ENCODE measurements at places on chromosomes 7 and 10.

GRCh38 chr10:10716972-10717371 lies 300.7 kb upstream of the CELF2 start:
- no peak for DNase-seq

- no peak for DNase-seq
These were observed 67.3 kb downstream of the VWA2 start for GRCh38 chr10:114306116-114306973.

GRCh38 chr7:54545241-54545563 lies 3.0 kb downstream of the VSTM2A start:
- DNase-seq = no peak

DNA sequence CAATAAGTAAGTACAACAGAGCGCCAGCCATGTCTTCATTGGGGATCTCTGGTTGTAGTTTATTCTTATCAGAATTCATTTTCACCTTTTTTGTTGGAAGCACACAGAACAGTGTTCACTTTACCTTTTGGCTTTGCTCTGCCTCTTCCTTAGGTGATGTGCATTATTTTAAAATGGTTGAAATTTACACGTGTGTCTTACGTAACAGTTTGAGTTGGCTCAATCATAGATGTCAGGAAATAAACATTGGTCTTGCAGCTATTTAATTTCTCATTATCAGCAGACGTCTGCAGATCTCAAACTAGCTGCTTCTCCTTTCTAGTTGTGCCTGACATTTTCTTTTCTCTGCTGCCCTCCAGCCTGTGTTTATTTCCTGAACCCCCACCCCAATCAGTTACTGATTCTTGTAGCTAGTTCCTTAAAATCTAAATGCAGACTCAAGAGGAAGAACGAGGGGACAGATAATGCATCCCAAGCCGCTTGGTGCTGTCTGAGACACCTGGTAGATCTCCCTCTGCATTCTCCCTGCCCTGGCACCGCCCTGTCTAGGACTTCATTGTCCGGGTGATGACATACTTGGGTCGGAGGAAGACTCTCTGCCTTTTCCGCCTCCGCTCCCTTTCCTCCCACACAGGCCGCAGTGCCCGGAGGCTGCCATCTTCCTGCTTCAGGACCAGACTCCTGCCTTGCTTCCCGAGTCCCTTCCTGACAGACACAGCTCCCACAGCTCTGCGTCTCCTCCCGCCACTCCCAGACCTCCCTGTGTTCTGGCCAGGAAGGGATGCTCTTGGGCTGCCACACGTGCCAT lies 108.2 kb downstream of the ANKRD61 start:
- DNase-seq = no peak

DNA sequence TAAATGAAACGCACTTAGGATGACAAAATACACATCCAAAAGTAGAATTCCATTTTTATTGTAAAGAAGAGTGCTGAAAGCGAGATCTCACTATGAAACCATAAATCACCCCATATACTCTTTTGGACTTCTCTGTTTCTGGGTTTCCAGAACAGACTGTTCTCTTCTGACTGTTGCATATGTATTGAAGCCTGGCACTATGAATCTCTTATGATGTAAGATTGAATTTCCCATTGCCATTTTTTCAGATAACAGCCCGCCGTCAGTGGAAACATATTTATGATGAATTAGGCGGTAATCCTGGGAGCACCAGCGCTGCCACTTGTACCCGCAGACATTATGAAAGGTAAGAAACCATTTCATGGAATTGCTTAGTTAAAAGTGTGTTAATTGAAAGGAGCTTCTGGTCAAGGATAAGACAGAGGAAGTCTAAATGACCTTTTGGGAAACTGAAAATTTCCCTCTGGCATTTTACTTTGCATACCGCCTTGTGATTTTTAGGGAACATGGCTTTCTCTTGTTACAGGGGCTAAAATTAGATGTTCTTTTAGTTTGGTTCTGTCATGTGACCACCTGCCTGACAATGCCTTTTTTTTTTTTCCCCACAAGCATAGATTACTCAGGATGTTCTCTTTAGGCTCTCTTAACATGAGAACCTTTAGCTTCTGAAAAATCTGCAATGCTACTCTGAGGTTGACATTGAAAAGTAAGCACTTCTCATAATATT lies 168.1 kb downstream of the ARID5B start:
- no peak for DNase-seq

- DNase-seq = no peak
These were observed 34.3 kb downstream of the NAPEPLD start for GRCh38 chr7:103114576-103115008.

GRCh38 chr10:86658751-86659150 lies 4.4 kb downstream of the OPN4 start:
- DNase-seq = no peak

GRCh38 chr7:16753102-16753931 lies at the start of gene TSPAN13:
TSPAN13 (plus strand) TSS chr7:16753755; CDS start chr7:16753968, 213 bp downstream.
- DNase-seq = peak; percentile 46

GRCh38 chr7:30996256-30996655 lies 32.5 kb downstream of the GHRHR start:
- no peak for DNase-seq

- no peak for DNase-seq
These were observed 233.6 kb upstream of the CCDC6 start for GRCh38 chr10:60139798-60140566.

- DNase-seq = no peak
These were observed 43.5 kb downstream of the NHLRC2 start for GRCh38 chr10:113897693-113898618.

- DNase-seq = no peak
These were observed 182.3 kb upstream of the ADCY1 start for GRCh38 chr7:45391618-45392451.

- DNase-seq = no peak
These were observed 26.5 kb downstream of the NT5C2 start for GRCh38 chr10:103166523-103166922.

GRCh38 chr7:37234928-37235327 lies 213.7 kb downstream of the ELMO1 start:
- DNase-seq = no peak

DNA sequence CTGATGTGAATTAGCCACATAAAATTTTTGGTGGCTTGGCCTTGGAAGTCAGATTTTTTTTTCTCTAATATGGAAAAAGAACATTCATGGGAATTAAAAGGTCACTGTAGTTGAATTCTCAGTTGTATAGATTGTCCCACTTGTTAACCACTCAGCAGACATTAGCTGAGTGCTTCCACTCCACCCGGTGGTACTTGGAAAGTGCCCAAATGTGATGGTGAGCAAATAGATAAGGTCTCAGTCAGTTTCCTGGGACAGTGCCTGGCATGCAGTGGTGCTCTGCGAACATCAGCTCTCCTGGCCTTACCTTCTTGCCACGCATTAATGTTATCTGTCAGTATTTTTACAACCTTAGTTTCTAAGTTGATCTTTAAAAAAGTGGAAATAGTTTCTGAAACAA lies 1.4 kb downstream of the ATP5F1C start:
- no peak for DNase-seq

DNA sequence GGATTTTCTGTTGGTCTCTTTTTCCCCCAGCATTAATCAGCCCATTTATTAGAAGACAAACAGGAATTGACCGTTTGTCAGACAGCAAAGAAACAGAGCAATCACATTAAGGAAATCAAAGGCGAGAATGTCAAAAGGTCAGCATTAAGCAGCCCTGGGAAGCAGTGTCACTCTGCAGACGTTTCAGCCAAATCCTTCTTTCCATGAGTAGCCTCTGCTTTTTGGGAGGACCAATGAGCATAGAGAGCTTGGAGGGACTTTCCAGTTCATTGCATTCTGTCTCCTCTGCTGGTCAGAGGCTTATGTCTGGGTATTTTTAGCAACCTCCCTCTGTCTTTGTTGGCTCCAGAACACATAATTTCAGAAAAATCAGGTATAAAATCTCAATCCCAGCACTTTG lies 481.4 kb downstream of the GALNT17 start:
- DNase-seq = no peak

DNA sequence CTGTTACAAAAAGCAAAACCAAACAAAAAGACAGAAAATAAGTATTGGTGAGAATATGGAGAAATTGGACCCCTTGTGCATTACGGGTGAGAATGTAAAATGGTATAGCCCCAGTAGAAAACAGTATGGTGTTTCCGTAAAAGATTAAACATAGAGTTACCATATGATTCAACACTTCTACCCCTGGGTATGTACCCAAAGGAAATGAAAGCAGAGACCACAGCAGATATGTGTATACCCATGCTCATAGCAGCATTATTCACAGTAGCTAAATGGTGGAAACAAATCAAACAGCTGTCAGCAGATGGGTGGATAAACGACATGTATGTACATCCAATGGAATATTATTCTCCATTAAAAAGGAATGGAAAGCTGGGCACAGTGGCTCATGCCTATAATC lies 42.4 kb downstream of the STARD3NL start:
- DNase-seq = no peak

- DNase-seq = peak; percentile 73
These were observed 16.1 kb upstream of the IMPDH1 start for GRCh38 chr7:128425850-128426249.

GRCh38 chr10:94006591-94007550 lies 13.1 kb downstream of the PLCE1 start:
- DNase-seq = no peak

- no peak for DNase-seq
These were observed 89.3 kb downstream of the SLIT1 start for GRCh38 chr10:97096261-97097083.

DNA sequence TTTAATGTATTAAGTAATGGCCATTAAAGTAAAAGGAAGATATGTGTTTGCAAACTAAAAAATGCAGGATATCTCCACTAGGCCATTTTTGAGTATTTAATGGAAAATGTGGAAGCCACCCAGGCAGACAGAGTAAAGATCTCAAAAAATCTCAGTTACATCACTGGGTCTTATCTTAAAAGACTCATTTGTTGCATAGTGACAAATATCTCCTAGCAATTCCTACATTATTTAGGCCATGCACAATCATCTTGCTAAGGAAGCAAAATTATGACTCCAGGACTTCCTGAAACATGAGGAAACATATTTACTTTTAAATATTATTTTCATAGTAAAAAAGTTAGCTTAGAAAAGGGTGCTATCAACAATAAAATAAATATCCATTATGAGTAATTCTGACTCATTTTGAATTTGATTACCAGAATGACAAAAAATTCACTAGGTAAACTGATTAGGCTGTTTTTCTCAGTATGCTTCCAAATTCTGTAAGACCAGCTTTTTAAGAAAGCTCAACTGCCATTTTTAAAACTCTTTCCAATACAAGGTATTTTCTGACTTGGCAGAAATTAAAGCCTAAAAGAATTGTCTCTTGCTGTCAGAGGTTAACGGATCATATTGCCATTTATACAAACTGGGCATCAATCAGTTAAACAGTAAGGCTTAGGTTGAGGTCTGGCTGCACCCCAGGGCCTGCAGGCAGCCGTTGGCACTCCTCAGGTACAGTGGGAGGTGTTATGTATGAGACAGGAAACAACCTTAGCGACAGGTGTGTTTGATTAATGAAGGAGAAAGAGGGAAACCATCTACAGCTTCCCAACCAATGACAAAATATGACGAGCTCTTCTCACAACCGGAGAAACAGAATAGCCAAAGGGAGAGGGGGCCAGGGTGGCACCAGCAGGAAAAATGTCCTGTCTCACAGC lies 31.8 kb downstream of the PCLO start:
- no peak for DNase-seq

- no peak for DNase-seq
These were observed 1.2 kb downstream of the COX19 start for GRCh38 chr7:974172-974571.

DNA sequence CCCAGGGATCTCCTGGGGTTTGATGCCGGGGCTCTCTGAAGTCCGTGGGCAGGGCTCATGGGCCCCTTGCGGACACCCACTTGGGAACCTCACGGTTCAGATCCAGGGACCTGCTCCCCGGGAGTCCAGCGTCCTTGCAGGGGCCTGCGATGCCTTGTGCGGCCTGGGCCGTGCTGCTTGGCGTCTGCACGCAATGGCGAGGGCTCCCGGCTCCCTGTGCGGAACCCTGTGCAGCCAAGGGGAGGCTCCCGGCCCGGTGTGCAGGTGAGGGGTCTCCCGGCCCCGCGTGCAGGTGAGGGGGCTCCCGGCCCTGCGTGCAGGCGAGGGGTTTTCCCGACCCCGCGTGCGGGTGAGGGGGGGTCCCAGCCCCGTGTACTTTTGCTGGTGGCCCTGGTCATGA lies 146.7 kb downstream of the DNAJB6 start:
- DNase-seq = no peak

DNA sequence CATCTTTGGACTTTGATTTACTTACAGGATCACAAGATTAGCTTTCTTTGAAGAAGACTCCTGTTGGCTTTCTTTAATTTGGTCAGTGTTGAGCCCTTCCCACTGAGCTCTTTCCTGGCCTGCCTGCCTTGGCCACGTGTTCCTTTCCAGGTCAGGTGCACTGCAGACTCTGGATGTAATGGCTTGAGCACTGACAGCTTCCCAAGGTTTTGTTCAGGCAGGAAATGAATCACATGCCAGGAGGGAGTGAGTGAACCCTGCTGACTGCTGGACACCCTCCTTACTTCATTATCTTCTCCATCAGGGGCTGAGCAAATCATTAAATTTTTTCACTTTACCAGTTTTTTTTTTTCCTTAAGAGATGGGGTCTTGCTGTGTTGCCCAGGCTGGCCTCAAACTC lies 29.8 kb downstream of the SNX10 start:
- no peak for DNase-seq

DNA sequence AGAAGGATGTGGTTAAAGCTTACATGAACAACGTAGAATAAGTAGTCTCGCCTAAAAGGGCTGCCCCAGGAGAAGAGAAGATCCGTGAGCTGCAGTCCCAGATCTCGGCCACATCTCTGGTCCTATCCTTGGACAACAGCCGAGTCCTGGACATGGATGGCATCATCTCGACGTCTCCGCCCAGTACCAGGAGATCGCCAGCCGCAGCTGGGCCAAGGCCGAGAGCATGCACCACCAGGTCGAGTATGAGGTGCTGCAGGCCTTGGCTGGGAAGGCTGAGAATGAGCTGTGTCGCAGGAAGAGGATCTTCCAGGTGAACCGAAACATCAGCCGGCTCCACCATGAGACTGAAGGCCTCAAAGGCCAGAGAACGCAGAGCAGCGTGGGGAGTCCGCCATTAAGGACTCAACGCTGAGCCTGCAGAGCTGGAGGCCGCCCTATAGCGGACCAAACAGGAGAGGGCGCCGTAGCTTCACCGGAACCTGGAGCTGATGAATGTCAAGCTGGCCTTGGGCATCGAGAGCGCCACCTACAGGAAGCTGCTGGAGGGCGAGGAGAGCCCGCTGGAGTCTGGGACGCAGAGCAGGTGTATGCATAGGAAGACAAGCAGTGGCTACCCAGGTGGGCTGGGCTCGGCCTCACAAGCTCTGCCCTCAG lies 22.2 kb downstream of the LIPK start:
- DNase-seq = peak; percentile 20

- DNase-seq = no peak
These were observed 36.6 kb upstream of the PLPP4 start for GRCh38 chr10:120420421-120420820.

DNA sequence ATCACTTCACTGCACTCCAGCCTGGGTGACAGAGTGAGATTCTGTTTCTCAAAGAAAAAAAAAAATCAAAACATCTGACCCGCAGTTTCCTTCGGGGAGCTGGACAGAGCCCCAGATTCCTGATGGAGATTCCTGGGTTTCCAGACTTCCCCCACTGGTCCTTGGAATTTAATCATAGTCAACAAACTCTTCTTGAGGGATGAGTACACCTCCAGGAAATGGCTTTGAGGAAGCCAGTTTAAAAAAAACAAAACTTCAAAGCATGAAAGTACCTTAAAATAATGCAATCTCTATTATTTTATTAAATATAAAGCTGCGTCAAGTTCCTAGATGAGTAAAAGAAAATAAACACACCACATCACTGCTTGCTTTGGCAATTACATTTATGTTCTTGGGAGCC lies 1.2 kb upstream of the MAD1L1 start:
- no peak for DNase-seq

- no peak for DNase-seq
These were observed 19.5 kb upstream of the GRIFIN start for GRCh38 chr7:2495418-2496299.

GRCh38 chr10:43041422-43042342 lies 35.2 kb upstream of the RET start:
- no peak for DNase-seq

Data from activated naive CD4-positive, alpha-beta T cell treated with anti-CD3 and anti-CD28 coated beads, Interleukin-2, amount 50 U/mL, for 16 hours (primary cell).